ENCODE measurements at places on chromosomes 5 and 9.
A peak's percentile ranks its signal among the peaks of the same experiment; 100 is the strongest.

DNA sequence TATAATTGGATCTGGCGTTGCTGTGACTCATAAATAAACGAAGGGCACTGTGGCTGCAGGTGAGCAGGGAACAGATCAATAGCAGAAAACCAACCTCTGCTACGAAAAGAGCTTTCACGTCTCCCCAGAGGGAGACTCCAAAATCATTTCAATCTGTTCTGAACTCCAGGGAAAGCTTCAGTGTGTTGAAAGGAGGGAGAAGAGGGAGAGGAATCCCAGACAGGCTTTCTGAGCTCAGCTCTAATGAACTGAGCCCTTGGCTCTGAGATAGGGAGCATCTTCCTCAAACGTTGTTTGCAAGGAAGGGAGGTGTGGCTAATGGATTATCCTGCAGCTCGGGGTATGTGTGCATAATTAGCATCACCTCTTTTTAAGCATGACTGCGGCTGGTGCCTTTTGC lies 288.0 kb upstream of the IRX4 start:
- no peak for DNase-seq

DNA sequence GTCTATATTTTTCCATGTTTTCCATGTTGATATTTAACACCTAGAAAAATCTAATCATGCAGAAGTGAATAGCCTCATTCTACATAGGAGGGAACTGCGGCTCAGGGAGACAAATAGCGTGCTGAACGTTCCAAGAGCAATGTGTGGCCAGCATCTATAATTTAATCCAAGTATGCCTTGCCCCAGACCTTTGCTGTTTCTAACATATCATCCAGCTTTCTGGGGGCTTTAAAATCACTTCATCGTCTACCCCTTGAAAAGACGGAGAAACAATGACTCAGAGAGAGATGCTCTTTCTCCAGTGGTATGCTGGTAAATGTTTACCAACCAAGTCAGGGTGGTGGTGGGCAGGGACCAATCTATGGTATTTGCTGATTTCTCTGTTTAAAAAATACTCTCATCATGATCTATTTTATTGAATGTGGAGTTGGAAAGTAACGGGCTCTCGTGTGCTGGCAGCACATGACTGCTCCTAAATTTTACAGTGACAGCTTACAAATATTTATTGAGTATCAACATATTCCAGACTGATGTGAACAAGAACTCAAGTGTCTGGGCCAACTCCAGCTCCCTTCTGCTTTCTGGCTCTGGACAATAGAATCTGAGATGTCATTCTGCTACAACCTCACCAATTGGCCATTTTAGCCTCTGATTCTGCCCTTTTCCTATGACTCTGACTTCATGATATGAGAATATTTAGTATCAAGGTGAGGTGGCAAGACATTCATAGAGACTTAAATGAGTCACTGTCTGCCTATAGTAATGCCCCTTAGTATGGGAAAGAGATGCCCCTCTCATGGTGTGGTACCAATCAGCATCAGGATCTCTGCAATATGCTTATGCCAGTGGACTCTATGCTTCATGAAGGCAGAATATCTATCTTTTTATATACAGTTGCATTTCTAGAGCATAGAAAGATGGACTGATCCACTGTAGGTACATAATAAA lies 407.4 kb upstream of the TNC start:
- DNase-seq, result no peak

GRCh38 chr9:133499132-133499891 lies 20.4 kb upstream of the SLC2A6 start:
- no peak for DNase-seq

DNA sequence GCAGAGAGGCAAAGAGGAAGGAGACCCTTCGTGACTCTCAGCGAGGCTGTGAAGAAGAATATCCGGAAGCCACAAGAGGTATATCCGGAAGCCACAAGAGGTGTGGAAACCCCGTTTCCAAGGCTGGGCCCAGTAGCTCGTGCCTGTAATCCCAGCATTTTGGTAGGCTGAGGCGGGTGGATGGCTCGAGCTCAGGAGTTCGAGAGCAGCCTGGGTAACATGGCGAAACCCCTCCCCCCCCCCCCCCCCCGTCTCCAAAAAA lies 612 bp upstream of the BBLN start:
- no peak for DNase-seq

DNA sequence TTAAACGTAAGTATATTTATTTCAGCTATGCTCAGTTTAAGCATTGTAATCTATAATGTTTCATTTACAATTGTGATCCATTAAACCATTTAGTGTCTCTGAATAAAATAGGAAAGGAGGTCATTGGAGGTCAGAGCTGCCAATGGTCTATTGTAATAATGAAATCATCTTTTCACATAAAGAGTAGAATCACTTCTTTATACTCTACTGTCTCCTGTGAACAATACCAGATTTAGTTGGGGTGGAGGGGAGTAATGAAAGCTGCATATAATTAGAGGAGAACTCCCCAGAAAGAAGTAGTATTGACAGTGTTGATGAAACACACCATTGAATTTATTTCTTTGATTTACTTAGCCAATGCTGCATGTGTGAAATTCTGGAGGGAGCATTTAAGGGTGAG lies 35.1 kb upstream of the ZFYVE16 start:
- DNase-seq, result no peak

DNA sequence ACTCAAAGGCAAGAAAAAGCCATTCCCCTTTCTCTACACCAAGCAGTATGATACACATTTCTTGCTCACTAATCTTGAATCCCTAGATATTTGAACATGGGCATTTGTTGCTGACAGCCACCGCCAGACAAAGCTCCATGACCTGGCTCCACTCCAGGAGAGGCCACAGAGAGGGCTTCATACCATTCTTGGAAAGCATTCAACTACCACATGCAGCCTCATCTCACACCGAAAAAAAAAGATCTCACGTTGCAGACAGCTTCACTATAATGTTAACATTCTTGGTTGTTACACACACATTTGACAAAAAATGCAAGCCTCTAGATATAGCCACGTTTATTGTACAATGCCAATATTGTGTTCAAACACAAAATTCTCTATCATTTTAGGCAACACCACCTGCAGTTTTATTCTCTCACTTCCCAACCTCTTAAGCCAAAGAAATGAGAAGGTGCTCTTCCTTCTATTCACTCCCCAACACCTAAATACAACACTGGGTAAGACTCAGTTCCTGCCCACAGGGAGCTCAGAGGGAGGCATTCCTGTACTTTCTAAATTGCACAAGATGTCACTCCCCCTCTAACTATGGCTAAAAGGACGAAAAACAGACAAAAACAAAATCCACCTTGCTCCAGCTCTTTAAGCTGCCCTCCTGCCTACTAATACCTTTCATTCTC lies 222.4 kb downstream of the TSSK1B start:
- no peak for DNase-seq

DNA sequence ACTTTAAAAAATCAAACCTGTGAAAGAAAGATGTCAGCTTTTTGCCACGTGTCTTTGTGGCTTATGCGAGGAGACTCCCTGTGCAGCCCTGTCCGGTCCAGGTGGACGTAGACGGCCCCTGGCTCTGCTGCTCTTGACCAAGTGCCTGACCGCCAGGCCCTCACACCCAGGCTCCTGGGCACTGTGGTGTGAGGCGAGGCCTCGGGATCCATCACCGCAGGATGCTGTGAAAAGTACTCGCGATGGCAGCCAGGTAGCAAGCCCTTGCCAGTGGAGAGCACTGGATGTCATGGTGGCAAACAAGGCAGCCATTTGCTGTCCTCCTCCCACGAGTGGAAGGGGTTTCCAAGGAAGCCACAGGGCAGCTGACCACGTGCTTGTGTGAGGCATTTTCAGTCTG lies 245.1 kb downstream of the CACNA1B start:
- DNase-seq, result no peak

DNA sequence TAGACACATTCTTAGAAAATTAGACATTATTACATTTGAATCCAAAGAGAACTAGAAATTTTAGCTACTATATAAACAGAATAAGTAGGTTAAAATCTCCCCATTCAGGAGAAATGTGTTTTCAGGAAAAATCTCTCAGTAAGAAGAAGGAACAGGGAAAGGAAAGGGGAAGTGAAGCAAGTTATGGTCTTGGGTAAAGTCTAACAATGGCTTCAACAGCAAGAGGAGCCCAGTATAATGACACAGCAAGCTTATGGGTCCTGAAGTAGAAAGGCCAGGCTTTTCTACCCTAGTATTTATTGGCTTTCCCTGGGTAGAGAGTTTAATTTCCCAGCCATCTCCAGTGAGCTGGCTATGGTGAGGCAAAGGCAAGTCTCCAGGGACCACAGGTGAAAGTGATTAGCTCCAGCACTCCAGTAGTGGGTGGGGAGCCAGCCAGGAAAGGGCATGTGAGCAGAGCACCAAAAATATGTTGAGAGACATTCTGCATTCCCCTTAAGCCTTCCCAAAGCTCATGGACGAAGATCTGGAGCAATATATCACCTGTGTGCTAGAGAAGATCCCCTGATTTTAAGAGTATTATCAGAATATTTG lies 981.7 kb downstream of the NR2F1-AS1 start:
- no peak for DNase-seq

DNA sequence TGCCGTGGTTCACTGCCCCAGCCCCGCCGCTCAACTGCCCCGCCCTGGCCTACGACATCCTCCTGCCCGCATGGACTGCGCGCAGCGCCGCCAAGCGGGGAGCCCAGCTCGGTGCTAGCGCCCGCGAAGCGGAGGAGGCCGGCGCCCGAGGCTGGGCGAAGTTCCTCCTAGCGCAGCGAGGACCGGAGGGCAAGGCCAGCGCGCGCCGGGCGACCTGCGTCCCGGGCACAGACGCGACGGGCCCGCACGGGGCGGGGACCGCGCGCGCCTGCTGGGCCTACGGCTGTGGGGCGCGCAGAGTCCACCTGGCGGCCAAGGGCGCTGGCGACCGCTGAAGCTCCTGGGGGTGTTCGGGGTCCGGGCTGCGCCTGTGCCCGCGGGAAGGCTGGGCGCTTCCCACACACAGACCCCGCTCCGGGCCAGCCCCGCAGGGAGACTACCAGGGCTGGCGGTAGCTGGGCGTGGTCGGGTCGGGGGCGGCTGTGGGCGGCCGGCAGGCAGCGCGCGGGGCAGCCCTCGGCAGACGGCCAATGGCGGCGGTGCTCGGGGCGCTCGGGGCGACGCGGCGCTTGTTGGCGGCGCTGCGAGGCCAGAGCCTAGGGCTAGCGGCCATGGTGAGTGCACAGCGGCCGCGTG lies at the start of gene PCBD2:
Gene PCBD2 (plus strand): TSS at position 522 of the 636 bp plus-strand sequence. CDS start 9 bp downstream, at position 531.
- DNase-seq, result peak; percentile 93

DNA sequence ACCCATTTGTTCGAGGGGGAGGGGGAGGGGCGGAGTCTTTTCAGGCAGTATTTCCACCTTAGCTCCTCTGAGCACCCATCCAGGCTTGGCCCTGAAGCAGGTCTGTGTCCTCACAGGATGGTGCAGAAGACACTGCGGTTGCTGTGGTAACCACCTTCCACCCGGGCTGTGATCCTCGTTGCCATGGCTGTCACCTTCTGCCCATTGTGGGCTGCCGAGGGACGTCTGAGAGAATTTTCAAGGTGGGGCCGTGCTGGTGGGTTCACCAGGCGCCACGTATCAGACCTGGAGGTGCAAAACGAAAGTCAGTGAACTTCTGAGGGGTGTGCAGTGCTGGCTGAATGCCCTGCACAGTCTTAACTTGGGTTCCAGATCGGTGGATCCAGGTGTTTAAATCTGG lies 26.7 kb downstream of the POLR1E start:
- DNase-seq, result no peak

DNA sequence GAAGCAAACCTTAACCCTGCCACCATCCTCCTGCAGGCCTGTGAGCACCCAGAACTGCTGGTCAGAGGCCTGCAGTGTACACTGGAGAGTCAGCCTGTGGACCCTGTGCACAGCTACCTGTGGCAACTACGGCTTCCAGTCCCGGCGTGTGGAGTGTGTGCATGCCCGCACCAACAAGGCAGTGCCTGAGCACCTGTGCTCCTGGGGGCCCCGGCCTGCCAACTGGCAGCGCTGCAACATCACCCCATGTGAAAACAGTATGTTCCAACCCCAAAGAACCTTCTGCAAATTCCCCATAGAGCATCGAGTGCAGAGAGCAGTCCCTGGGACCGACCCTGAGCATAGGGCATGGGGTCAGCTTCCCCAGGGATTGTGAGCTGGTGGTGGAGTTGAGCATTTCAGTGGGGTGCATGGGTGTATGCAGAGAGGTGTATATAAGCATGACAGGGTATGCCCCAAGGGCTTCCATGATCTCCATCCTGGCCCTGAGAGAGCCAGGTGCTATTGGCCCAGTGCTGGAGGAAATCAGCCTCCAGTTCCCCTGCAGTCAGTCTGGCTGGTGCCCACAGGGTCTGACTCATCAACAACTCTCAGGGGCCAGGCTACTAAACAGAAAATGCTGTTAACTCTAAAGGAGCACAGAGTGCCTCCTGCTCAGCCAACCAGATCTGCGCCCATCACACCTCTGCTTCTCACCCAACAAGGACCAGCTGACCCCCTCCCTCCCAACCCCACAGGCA lies 126.2 kb downstream of the SAXO1 start:
- DNase-seq, result peak; percentile 23

- no peak for DNase-seq
Observed at GRCh38 chr9:113616116-113616515, 152.6 kb downstream of the RGS3 start.

GRCh38 chr5:80895523-80895922 lies 64.6 kb upstream of the RASGRF2 start:
- no peak for DNase-seq

DNA sequence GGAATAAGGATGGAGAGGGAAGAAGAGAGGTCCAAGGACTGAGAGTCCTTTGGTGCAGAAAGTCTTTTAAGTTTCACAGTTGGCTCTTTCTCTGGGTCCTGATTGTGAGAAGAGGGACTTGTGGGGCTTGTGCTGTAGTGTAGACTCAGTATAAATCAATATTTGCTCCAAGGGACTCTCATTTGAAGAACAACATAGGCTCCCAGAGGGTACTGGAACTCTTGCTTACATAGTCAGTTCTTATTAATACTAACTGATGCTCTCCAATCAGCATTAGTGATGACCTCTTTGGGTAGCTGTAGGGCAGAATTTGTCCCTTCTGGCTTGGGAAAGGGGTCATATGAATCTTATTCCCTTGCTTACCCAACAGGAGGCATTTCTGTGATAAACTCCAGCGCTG lies 62.5 kb upstream of the CXCL14 start:
- DNase-seq, result no peak

DNA sequence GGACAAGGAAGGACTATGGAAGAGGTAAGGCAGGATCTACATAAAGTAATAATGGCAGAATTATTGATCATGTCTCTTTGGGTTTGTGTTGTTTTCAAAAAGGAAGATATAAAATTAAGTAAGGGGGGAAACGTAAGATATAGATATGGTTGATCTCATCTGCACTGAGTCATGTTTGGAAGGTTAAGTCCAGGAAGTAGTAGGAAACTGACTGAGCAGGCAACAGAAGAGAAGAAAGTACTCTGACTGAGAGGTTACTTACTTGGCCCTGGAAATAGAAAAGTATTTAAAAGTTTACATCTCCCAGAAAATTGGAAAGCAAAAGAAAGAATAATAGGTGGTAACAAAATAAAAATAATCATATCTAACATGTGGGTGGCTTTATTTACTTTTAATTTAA lies 405.3 kb upstream of the RGMB start:
- no peak for DNase-seq

DNA sequence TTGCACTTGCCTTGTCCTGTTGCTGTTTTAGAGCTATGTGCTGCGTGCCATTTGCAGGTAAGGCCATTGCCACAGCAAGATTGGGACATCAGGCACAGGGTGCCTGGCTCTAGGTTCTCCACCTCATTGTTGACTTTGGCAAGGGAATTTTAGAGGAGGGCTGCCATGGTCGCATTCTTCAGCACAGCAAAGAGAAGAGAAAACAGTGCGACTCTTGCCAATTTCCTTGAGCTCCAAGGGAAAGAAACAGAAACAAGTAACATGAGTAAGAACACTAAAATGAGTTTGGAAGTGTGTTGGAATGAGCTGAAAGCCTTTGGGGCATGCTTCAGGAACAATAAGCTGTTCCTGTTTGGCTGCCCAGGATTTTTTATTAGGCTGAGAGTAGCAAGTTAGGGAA lies 188.1 kb upstream of the IL12B start:
- DNase-seq, result no peak

All from RKO (cell line).